Hepatocyte (in vitro differentiated cells): ENCODE measurements at places on chromosomes 16 and 17. TPM values are rescaled to one million over a fixed set of nuclear protein-coding genes. Genes with fewer than 3 reads are reported as not detected.

The MPO gene
- polyA plus RNA-seq = not detected in 2 replicates

DNA sequence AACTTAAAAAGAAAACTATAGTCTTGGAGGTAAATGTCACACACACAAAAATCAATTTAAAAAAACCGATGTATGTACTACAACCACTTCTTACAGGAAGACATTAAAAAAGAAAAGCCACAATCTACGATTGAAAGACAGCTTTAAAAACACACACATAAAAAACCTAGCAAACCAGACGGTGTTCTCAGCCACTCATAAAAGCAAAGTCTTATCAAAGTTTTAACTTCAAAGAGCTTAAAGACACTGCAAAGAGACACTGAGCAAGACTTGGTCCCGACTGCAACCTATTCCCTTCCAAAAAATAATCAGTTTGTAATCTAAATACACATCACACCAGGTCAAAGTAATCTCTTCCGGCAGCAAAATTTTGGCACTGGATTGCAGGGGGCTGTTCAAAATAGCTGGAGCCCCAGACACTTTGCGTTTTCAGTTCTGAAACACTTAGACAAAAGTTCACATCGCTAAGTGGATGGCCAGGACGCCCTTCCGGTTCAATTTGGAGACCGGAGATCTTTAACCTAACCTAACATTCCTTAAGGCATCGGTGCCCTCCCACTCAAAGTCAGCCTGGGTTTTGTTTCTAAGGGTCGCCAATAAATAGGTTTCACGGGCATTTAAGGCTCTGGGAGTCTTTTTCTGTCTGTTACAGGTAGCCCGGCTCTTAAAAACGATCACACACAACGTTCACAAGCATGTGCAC, 2.6 kb downstream of the ZCCHC14 start:
- H3K27ac ChIP-seq = peak overlapping the region; percentile 30
- H3K36me3 ChIP-seq = no peaks in the 10 kb centered on the region
- no peaks in the 10 kb centered on the region for H3K27me3 ChIP-seq

DNA sequence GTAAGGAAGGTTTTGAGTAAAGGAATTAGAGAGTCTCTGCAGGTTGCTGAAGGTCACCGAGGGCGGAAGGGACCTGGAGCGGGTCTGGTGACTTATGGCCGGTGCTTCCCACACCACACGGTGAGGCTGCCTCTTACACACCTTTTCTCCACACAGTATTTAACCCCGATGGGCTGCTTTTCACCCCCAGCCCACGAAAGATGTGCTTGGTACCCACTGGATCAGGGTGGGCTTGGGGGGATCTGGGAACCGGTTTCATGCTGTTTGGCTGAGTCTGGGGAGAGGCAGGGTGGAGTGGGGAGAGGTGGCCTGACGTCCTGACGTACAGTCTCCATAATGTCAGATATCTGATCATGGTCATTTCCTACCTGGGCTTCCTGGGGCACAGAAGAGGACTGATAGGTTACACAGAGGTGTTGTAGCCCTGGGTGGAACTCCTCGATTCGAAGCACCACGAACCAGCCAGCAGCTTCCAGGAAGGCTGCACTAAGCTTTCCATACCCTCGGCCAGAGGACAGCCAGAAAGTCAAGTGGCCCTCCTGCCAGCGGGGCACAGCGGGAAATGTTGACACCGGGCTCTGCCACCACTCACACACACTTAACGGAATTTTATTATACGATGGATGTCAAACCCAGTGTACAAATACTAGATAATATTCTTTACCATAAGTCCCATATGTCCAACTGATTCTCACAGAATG, 34.0 kb downstream of the OR1D5 start:
- H3K27me3 ChIP-seq = no peaks in the 10 kb centered on the region
- DNase-seq = no peak
- H3K27ac ChIP-seq = no peak overlapping the region
- H3K4me1 ChIP-seq = no peaks in the 10 kb centered on the region
- no peaks in the 10 kb centered on the region for H3K36me3 ChIP-seq
- H3K4me3 ChIP-seq = no peak overlapping the region

DNA sequence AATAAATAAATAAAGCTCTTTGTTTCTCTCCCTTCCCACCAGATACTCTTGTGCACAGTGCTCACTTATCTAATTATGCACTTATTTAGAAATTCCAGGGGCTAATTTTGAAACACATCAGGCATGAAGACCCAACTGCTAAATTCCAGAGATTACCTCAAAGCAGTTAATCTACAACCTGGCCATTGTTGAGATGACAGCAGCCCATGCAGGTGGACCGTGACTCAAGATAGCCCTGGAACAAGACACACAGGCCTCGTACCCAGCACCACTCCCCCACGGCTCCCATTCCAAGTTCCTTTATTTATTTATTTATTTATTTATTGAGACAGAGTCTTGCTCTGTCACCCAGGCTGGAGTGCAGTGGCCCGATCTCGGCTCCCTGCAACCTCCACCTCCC, 60.1 kb upstream of the NPEPPS start:
- no peak for DNase-seq
- no peaks in the 10 kb centered on the region for H3K27me3 ChIP-seq
- peaks cover 4% of the 10 kb centered on the region for H3K36me3 ChIP-seq
- H3K4me3 ChIP-seq = no peak overlapping the region
- H3K27ac ChIP-seq = no peak overlapping the region

DNA sequence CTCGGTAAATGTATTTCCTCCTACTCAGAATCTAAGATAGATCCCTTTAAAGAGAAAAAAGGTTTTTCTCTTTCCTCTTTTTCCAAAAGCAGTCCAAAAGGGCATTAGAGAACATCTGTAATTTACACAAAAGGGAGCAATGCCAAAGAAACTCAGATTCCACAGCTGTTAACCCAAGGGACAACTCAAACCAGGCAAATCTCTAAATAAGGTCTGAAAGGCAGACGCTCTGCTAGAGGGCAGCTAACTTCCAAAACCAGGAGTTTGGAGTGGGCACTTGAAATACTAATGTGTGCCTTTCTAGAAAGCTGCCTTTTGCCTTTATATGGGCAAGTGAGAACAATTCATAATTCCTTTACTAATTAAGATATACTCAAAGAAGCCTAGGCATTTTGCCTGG, 435.7 kb downstream of the ZFHX3 start:
- peak; percentile 8 for DNase-seq
- H3K27me3 ChIP-seq = no peaks in the 10 kb centered on the region

- no peaks in the 10 kb centered on the region for H3K36me3 ChIP-seq
- peak overlapping the region; percentile 63 for H3K27ac ChIP-seq
- no peaks in the 10 kb centered on the region for H3K27me3 ChIP-seq
- H3K4me3 ChIP-seq = no peak overlapping the region
- DNase-seq = peak; percentile 85
- peaks cover 24% of the 10 kb centered on the region for H3K4me1 ChIP-seq
Observed at GRCh38 chr17:63675607-63676546, 24.0 kb downstream of the LIMD2 start.

- peak overlapping the region; percentile 89 for H3K27ac ChIP-seq
- no peaks in the 10 kb centered on the region for H3K27me3 ChIP-seq
- H3K4me3 ChIP-seq = no peak overlapping the region
- DNase-seq = peak; percentile 67
- no peaks in the 10 kb centered on the region for H3K36me3 ChIP-seq
Observed at GRCh38 chr17:42541041-42541833, 5.2 kb downstream of the NAGLU start.

DNA sequence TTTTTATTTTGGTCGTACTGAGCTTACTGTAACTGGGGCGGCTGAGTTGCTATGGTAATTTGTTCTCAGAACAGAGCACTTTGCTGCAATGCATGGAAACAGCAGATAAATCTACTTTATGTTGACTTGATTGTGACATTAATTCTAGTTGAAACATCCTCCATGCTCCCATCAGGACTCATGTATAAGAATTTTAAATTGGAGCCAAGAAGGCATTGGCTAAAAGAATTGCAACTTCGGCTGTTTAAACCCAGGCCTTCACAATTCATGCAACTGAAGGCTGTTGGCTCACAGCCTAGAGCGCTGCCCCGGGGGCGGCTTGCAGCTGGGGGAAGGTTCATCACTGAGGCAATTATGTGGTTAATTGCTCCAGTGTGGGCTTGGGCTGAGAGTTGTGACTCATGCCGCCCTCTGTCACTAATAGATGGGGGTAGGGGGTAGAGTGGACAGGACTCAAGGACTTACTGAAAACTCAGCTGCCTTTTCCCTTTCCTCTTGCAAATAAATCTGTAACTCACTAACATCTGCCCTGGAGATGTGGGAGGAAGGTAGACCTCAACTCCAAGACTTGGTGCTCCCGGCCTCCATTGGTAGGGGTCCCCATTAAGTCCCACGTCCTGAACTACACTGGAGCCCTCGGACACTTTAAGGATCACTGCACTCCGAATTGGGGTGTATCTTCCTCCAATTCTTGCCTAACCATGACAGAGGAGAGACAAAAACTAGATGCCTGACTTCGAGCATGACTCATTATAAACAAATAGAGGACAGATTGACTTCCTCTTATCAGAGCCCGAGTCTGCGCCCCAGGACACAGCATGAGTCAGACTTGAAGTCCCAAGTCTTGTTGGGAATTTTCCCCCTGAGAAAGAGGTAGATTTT, 37.5 kb downstream of the ERCC4 start:
- DNase-seq = peak; percentile 84
- H3K36me3 ChIP-seq = no peaks in the 10 kb centered on the region
- peak overlapping the region; percentile 92 for H3K27ac ChIP-seq
- H3K4me3 ChIP-seq = no peak overlapping the region

DNA sequence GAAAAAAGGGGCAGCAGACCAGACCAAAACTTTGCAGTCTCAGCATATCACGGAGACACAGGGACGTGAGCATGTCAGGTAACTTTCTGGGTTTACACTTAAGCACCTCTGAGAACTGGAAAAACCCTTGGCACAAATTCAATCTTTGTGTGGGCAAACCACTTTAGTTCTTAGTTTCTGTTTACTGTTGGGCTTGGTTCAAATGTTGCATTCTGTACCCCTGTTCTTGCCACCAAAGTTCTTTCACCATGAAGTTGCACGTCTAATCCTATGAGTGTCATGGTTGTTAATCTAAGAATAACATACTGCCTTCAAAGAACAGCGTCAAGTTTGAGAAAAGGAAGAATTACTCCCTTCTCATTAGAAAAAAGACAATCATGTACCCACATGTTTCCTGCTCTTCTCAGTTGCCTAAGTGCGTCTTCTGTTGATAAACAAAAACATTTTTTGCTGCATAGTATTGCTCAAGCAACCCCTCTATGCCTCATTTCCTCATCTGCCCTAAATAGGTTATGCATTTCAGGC, 11.6 kb downstream of the KRT33A start:
- no peaks in the 10 kb centered on the region for H3K36me3 ChIP-seq
- DNase-seq = no peak
- peaks cover 4% of the 10 kb centered on the region for H3K4me1 ChIP-seq

- peaks cover 63% of the 10 kb centered on the region for H3K4me1 ChIP-seq
- no peak for DNase-seq
- H3K27me3 ChIP-seq = no peaks in the 10 kb centered on the region
Observed at GRCh38 chr17:4594931-4595684, 10.8 kb downstream of the SMTNL2 start.

- no peaks in the 10 kb centered on the region for H3K4me1 ChIP-seq
- no peak overlapping the region for H3K27ac ChIP-seq
- no peak for DNase-seq
Observed at GRCh38 chr16:9212621-9213020, 121.2 kb downstream of the HAPSTR1 start.

- H3K36me3 ChIP-seq = no peaks in the 10 kb centered on the region
- no peaks in the 10 kb centered on the region for H3K4me1 ChIP-seq
- H3K4me3 ChIP-seq = no peak overlapping the region
- H3K27me3 ChIP-seq = peaks cover 5% of the 10 kb centered on the region
- no peak for DNase-seq
- no peak overlapping the region for H3K27ac ChIP-seq
Observed at GRCh38 chr16:88376835-88377726, 5.7 kb upstream of the ZNF469 start.

The MLX gene
- polyA plus RNA-seq = 33.1 and 39.5 TPM in 2 replicates

The DHRS13 gene
- 10.8 and 15.4 TPM in 2 replicates for polyA plus RNA-seq
